Activated CD8-positive, alpha-beta memory T cell treated with anti-CD3 and anti-CD28 coated beads, Interleukin-2, amount 10 ng/mL, durations not matched to agents 7 days and 5 days (primary cell): ENCODE measurements at places on chromosomes 7 and 10. TPM values are rescaled to one million over a fixed set of nuclear protein-coding genes. Genes with fewer than 3 reads are reported as not detected.

Gene CD36
- total RNA-seq, result not detected

Gene SCART1
- 0.82 TPM for total RNA-seq

- peaks cover 19% of the 10 kb centered on the region for H3K4me1 ChIP-seq
- H3K36me3 ChIP-seq, result peaks cover 47% of the 10 kb centered on the region
- no peak overlapping the region for H3K4me3 ChIP-seq
Measured at GRCh38 chr7:35865287-35865686, 64.4 kb downstream of the SEPTIN7 start.

DNA sequence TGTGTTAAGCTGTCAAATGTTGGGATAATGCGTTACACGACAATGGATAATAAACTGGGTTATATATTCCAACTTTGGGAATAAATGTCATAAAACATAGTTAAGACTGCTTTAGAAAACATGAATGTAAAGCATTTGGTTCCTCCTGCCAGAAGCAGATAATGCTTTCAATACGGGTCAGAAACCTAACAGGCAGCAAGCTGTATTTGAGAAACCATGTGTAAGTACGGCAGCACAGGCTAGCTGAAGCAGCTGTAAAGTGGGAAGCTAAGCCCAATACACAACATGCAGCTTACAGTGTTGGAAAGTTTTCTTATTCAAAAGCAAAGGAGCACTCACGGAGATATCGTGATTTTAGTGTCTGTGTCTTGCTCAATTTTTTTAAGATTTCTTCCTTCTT is 46.5 kb downstream of the MALSU1 start:
- peaks cover 34% of the 10 kb centered on the region for H3K4me1 ChIP-seq
- peaks cover 20% of the 10 kb centered on the region for H3K27me3 ChIP-seq
- no peaks in the 10 kb centered on the region for H3K36me3 ChIP-seq
- no peak for DNase-seq
- no peak overlapping the region for H3K27ac ChIP-seq

DNA sequence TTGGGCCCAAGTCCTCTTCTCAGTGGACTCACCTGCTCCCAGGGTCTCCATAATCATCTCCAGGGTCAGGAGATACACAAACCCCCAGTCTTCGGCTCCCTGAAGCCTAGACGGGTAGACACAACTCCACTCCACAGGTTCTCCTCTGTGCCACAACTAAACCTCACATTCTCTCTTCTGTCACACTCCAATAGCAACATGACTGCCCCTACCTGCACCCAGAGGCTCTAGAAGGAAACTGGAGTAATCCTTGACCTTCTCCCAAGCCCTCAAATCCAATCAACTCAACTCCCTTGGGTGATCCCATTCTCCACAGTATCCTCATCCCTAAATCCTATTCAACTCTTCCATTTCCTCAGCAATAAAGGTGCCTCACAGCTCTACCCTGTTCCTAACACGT is 16.2 kb downstream of the HNRNPF start:
- peak overlapping the region; percentile 47 for H3K27ac ChIP-seq
- no peaks in the 10 kb centered on the region for H3K27me3 ChIP-seq
- H3K36me3 ChIP-seq, result peaks cover 79% of the 10 kb centered on the region
- no peak overlapping the region for H3K4me3 ChIP-seq
